ENCODE measurements at places on chromosomes 6 and 20. TPM values are rescaled to one million over a fixed set of nuclear protein-coding genes. Genes with fewer than 3 reads are reported as not detected.

DNA sequence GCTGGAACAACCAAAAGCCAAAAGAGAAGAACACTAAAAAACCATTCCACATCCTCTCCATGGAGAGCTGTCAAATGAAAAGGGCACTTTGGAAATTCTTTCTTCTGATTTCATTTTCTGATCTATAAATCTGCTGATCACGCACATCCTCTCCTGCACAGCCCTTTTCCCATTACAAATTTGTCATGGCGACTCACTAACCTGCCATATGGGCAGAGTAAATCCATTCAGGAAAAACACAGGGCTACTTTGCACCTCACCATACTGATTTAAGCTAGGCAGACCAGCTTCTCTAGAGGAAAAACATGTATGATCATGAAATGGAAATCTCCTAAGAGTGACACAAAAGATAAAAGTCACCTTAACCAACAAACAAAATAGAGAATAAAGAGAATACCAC lies 26.0 kb downstream of the TOMM6 start:
- no peak for DNase-seq

Gene KIAA0408
- 0.75 TPM for total RNA-seq

DNA sequence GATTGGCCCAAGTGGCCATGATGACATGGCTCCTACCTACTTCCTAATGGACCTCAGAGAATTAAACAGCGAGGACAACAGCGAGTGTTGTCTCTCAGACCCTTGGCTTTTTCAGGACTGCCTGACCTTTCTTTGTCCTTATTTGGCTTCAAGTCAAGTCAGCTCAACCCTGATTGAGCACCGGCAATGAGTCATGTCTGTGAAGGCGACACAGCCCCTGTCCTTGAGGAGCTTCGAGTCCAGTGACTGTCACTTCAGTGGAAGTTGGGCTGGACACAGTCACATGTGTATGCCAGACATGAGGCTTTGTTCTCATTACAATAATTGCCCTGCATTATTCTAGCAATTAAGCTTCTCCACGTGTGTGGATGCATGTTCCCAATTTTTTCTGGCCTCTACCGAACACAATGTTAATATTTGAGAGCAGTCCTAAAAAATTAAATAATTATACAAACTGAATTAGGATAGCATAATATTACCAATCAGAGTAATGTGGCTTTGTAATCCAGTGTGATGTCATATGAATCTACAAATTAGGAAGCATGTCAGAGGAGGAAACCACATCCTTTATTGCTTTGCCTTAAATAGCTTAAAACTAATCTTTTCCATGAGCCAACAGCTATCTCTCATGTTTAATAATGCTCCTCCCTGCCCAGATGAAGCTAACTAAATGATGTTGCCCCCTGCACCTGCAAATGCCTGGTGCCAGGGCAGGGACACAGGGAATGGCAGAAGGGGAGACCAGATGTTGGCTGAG lies 178.6 kb downstream of the CDH26 start:
- DNase-seq, result no peak

- no peak for DNase-seq
These were observed 11.3 kb upstream of the PTPRK start for GRCh38 chr6:128531696-128532095.

DNA sequence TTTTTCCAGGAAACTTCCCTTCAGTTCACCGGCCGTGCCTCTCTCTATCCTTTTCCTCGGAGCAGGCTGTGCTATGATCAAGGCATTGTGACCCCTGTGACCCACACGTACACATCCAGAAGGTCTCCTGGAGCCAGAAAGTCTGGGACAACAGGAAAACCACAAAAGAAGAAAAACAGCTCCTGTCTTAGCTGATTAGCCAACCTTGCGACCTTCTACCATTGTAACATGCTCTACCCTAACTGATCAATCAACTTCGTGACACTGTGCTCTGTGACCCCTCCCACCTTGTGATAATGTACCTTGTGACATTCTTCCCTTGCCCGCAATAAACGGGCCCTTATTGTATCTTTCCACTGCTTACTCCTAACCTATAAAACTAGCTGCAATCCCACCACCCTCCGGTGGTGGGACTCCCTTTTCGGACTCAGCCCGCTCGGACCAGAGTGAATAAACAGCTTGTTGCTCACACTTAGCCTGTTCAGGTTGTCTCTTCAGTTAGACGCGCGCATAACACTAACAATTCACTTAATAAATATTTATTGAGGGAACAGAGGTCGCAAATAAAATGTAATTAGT lies 24.2 kb downstream of the ZNF311 start:
- peak; percentile 30 for DNase-seq

- DNase-seq, result no peak
These were observed 86.5 kb downstream of the RPS12 start for GRCh38 chr6:132900849-132901248.
